NCI-H524 (cell line): ENCODE measurements at places on chromosomes 4 and X.

DNA sequence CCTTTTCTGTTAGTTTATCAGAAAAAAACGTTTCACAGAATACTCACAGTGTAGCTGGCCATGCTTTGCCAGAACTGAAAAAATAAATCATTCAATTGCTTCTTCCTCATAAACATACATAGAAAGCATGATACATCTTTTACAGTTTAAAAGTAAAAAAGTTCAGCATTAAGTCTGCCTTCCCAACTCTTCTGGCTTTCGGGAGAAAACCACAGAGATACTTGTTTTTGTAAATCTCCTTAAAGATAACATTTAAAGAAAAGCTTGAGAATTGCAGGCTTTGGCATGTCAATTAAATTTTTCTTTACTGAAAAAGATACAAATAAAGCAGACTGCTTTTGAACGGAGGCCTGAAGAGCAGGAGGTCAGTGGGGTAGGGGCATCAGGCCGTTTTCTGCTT is 66.8 kb downstream of the SEC24D start:
- DNase-seq, result no peak

- no peak for DNase-seq
Measured at GRCh38 chr4:54386042-54386669, 157.1 kb downstream of the PDGFRA start.

DNA sequence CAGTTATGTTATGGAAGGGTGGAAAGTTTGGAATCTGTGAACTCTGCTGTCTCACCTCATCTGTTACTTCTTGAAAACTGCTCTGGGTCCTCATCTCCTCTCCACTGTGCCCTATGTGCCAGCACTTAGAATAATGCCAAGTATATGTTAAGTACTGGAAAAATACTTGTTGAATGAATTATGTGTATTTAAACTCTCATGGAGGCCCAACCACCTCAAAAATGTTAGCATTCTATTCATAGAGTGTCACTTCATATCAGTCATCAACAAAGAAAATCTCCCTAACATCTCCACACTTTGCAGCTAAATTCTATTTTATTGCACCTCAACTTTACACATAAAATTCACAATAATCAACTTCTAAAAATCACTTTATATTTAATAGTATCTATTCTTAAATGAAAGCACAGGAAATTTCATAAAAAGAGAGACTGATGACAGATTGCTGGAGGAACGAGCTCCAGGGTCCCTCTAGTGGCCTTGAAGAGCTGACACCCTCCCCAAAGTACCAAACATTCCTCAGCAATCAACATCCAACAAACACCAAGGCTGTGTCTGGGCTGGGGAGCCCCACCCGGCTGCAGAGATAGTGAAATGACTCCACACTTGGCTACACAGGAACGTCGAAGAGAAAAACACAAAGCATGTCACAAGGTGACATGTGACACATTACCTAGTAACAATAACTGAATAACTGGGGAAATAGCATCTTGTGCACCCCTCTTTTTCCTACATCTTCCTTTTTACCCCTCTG is 45.8 kb downstream of the SLC39A8 start:
- peak; percentile 1 for DNase-seq

DNA sequence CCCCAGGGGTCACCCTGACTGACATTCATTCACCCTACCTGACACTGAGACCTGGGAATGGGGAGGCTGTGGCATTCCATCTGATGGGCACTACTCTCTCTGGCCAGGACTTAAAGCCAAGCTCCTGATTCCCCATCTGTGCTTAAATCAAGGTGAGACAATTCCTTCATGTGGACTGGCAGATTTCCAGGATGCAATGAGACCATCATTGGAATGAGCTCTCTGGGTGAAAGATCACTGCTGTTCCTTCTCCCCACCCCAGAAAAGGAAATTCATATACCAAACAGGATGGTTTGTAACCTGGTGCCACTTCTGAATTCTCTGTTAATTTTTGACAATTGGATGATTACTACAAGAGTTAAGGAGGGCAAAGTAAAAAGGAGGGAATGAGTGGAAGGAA is 354.8 kb downstream of the MID1IP1 start:
- peak; percentile 13 for DNase-seq

- DNase-seq, result no peak
Measured at GRCh38 chr4:184824081-184824775, 1.5 kb downstream of the ACSL1 start.

- no peak for DNase-seq
Measured at GRCh38 chrX:154363706-154364439, 10.6 kb downstream of the FLNA start.

DNA sequence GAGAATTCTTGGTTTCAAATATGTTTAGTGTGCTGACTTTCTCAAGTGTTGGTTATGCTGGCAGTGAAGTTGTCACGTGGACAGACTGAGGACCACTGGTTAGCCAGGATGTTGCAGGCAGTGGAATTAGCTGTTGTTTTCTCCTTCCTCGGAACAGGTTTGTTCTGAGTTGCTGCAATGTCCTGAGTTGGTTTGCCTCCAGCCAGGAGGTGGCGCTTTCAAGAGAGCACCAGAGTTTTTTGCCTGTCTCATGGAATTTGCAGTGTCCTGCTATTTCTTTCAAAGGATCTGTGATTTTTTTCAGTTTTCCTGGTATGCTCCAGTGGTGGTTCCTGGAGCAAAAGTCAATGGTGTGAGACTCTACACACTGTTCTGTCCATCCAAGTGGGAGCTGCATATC is 158.1 kb upstream of the CXorf66 start:
- DNase-seq, result no peak

DNA sequence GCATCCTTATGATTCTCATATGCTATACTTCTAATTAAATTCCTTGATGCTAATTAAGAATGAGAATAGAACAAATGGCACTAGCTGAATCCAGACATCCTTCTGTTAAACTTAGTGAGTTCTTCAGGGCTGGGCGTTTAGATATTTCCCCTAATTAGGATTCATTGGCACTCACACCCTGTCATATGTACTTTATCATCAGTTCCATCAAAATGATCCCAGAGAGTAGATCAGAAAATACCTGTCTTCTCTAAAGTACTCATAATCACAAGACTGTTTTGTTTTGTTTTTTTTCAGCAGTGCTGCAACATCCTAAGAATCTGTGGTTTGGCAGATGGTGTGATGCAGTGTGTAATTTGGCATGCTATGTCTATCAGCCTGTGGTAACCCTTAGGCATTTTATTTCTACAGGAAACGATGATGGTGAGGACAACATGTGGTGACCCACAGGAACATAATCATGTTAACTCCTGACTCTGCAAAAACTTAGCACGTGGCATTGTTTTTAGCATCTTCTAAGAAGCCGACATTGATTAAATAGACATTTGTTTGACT is 2528.4 kb downstream of the ARAP2 start:
- DNase-seq, result peak; percentile 18

DNA sequence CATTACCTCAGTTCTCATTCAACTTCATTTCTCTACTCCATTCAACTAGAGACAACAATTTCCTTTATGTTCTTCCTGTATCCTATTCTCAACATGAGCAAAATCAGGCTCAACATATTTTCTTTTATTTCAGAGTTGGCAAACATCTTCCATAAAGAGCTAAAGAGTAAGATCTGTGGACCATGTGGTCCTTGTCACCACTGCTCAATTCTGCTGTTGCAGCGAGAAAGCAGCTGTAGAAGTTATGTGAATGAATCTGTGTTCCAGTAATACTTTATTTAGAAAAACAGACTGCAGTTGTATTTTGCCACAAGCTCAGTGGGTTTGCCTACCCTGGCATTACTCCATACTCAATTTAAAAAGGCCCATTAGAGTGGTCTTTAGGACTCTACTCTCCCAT is 2057.3 kb downstream of the ARAP2 start:
- no peak for DNase-seq
